NCI-H524 treated with DMSO at 0.1 percent for 48 hours (cell line): ENCODE measurements at places on chromosomes 13 and 19.

- DNase-seq = no peak
Observed at GRCh38 chr19:39408392-39409207, 2.0 kb downstream of the ZFP36 start.

- DNase-seq = no peak
Observed at GRCh38 chr19:48741129-48741999, 954 bp upstream of the RASIP1 start.

DNA sequence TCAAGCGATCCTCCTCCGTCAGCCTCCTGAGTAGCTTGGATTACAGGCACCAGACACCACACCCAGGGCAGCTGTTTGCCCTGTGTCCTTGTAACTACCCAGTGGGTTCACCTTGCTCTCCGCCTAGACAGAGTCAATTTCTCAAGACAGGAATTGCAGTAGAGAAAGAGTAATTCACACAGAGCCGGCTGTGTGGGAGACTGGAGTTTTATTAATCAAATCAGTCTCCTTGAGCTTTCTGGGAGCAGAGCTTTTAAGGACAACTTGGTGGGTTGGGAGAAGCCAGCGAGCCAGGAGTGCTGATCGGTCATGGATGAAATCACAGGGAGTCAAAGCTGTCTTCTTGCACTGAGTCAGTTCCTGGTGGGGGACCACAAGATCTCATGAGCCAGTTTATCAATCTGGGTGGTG, 20.6 kb upstream of the ADGRE1 start:
- DNase-seq = no peak

GRCh38 chr19:47341734-47342133, 7.4 kb upstream of the DHX34 start:
- DNase-seq = no peak

DNA sequence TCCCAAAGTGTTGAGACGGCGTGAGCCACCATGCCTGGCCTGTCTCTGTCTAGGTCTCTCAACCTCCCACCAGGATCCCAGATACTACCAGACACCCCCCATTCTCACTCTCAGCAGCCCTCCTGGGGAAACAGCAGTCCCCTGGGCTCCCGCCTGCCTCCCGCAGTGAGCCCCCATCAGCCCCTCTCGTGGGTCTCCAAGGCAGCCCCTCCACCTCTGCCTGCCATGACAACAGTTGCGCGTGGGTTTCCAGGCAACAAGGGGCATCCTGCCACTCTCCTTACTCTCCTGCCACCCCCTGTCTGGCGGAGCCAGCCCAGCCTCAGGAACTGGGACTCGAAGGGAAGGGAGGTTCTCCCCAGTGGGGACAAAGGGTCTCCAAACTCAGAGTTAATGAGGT, 5.2 kb downstream of the LRRC4B start:
- DNase-seq = no peak

DNA sequence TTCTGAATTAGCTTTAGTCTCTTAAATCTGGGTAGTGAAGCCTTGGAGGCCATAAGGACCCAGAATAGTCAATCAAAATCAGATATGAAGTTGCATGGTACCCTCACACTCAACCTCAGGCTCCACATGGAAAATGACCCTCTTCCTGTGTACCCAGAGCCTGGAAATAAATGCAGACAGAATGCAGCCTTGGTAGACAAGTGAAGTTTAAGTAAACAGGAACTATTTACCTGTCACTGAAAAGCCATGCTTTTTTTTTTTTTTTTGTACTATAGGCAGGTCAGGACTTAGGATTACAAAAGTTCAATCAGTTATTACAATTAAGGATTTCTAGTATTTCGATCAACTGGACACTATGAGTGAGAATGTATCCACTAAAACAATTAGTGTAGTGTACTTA, 2654.2 kb upstream of the PCDH20 start:
- no peak for DNase-seq

DNA sequence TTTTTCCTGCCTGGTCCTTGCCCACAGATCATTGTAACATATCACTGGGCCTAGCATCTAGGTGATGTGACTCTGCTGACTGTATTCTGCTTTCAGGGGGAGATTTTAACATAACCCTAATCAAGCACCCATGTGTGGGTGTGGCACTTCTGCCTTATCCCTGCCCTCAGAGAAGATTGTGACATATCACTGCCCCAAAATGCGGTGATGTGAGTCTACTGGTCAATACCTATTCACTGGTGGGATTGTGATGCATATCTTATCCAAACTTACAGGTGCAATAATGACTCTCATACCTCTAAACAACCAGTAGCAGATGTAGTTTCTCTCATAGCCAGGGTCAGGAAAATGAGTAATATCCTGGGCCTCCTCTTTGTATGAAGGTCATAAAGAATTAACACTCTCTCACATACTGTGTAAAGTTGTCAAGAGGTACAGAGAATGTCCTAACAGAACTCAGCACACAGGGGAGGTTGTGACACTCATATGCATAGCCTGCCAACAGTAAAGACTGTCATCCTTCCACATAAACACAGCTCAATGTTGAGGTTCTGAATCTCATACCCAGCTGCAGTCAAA, 12.1 kb upstream of the ZNF681 start:
- DNase-seq = no peak

GRCh38 chr13:27117158-27117557, 54.5 kb downstream of the USP12 start:
- DNase-seq = no peak

- DNase-seq = no peak
Observed at GRCh38 chr19:58555920-58556621, 1.2 kb upstream of the CHMP2A start.

GRCh38 chr13:54390841-54391240, 1362.2 kb downstream of the OLFM4 start:
- no peak for DNase-seq

- no peak for DNase-seq
Observed at GRCh38 chr13:33250609-33251008, 34.9 kb downstream of the STARD13 start.

- DNase-seq = peak; percentile 43
Observed at GRCh38 chr13:70253411-70253810, 145.2 kb upstream of the KLHL1 start.

DNA sequence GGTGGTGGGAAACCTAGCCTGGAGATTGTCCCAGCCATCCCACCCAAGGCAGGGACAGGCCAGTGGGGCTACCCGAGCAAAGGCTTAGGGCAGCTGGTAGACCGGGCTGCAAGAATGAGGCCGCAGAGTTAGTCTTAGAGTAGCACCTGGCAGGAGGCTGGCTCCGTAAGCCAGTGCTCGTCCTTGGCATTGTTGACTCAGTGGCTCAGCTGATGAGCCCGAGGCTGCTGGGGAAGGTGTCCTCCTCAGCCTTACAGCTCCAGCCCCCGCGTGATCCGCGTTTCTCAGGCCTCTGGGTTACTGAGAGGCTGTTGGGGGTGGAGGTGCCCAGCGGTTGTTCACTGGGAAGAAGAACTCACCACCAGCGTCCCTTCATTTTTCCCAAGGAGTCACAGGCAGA, 24.7 kb downstream of the PPP1R37 start:
- DNase-seq = no peak

DNA sequence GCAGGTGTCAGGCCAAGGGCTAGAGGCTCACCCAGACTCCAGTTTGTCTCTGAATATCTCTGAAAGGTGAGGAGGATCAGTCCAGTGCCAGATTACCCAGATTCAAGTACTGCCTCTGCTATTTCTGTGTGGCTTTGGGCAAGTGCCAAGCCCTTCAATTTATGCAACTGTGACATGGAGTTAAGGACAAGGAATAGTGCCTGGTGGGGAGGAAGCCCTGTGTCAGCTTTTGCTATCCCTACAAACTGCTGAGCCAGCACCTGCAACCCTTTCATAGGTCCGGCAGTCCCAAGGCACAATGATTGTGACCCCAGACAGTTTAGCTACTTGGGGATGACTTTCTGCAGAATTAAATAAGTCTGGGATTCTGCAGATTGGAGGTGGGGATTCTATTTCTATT, 123.0 kb downstream of the KL start:
- no peak for DNase-seq

GRCh38 chr13:44340508-44340907, 33.1 kb upstream of the SERP2 start:
- DNase-seq = no peak

- no peak for DNase-seq
Observed at GRCh38 chr19:45440873-45441654, 17.3 kb upstream of the ERCC1 start.

- no peak for DNase-seq
Observed at GRCh38 chr19:33465834-33466233, 55.8 kb downstream of the PEPD start.

- DNase-seq = no peak
Observed at GRCh38 chr13:28545583-28546333, 50.8 kb upstream of the FLT1 start.
